ENCODE measurements at places on chromosomes 12 and 14.
A peak's percentile ranks its signal among the peaks of the same experiment; 100 is the strongest.

DNA sequence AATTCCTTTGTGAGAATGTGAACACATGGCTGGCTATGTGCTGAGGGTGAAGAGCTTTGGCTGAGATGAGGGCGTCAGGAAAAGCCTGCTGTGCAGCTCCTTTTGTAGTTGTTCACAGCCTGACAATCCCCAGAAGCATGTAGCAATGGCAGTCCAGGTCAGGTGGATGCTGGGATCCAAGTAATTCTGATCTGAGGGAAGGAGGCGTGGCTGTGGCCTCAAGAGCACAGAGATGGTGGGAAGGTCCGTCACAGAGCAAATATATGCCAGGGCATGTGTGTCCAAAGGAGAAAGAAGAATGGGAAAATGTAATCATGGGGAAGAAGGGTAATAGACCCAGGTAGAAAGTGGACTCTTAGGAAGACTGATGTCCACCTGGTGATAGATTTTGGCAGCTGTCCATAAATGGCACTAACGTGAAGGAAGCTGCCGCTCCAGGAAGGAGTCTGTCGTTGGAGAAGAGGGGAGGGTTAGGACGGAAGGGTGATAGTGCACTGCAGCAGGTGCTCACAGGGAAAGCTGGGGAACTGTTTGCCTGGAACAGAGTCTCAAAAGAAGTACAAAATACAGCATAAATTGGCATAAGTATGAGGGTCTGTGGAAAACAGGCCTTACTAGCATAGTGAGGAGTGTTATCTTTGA is 13.8 kb downstream of the MGST1 start:
- DNase-seq: no peak

DNA sequence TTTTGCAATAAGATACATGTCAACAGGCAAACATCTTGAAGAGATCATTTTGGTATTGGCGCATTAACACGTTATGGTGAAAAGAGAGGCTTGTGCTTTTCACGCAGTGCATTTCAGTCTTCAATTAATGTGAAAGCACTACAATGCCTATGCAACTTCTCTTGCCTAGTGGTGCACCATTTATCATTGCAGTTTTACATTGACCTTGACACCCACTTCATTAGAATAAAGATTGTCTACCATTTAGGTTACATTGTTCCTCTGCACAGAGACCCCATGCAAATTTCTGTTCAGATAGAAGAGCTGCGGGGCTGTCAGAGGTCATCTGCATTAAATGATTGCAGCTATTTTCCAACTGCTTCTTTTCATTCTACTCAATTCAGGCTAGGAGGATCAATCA is 212.2 kb upstream of the NPAS3 start:
- DNase-seq: no peak

DNA sequence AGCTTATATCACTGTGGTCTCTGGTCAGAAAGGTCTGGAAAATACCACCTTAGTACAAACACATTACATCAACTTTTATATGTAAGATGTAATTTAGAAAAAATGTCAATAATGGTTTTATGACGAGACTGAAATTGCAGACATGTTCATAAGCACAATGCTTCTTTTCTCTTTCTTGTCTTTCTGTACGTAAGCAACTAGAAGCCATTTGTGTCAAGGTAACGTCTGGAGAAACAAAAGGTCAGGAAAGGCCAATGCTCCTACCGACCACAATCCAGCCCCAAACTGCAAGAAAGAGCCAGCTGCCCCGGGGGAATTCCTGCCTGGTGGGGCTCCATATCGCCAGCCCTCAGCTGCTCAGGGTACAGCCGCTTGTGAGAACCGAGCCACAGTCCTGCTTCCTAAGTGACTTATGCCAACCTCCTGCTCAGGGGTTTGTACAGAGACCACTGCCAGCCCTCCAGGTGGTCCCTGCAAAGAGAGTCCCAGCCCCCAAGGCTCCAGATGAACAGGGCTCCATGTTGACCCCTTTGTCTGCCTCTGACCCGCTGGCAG is 6.3 kb downstream of the ZNF839 start:
- no peak for DNase-seq

- DNase-seq: no peak
These were observed 178.5 kb downstream of the DAD1 start for GRCh38 chr14:22410497-22410896.

DNA sequence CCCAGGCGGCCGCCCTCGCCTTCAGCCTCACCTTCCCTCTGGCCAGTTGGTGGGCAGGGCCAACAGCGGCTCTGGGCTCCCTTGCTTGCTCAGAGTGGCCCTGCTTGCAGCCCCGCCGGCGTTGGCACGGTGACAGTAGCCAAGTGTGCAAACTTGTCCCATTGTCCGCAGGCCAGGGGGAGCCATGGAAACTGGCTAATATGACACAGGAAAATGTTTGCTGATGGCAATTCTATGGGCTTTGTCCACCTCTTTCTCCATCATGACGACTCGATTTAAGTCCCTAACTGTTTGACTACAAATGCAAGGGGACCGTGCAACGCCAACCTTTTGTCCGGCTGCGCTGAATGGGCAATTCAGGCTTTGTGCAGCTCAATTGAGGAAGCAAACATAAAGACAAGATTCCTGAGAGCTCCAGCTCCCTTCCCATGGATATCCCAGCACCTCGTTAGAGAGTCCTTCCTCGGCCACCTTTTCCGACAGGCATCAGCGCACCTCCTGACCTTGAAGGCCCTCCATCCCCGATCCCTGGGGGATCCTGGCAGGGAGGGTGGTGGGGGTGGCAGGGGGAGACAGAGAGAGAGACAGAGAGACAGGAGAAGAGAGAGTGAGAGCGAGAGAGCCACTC is 785 bp upstream of the FAM181A start:
- no peak for DNase-seq

DNA sequence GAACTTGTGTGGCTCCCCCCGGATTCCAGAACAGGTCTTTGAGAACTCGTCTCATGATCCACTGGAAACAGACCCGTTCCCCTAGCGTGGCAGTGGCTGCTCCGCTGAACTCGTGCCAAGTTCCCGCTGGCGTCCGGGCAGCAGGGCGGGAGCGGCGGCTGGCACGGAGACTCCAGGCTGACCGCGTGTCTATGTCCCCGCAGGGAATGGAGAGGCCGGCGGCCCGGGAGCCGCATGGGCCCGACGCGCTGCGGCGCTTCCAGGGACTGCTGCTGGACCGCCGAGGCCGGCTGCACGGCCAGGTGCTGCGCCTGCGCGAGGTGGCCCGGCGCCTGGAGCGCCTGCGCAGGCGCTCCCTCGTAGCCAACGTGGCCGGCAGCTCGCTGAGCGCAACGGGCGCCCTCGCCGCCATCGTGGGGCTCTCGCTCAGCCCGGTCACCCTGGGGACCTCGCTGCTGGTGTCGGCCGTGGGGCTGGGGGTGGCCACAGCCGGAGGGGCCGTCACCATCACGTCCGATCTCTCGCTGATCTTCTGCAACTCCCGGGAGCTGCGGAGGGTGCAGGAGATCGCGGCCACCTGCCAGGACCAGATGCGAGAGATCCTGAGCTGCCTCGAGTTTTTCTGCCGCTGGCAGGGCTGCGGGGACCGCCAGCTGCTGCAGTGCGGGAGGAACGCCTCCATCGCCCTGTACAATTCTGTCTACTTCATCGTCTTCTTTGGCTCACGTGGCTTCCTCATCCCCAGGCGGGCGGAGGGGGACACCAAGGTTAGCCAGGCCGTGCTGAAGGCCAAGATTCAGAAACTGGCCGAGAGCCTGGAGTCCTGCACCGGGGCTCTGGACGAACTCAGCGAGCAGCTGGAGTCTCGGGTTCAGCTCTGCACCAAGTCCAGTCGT is 1.5 kb downstream of the APOLD1 start:
- peak; percentile 46 for DNase-seq

GRCh38 chr14:34184126-34184525 is 233.3 kb upstream of the EGLN3 start:
- DNase-seq: no peak

DNA sequence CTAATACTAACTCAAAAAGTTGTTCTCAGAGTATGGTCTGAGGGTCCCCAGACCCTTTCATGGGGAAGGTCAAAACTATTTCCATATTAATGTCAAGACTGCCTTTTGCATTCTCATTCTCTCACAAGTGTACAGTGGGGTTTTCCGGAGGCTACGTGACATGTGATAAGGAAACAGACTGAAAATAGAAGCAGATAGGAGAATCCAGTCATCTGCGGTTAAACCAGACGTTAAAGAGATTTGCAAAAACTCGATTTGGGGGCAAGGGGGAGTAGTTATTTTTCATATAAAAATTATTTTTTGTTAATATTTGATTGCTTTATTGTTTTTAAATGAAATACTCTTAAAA is 1.0 kb upstream of the NAP1L1 start:
- peak; percentile 15 for DNase-seq

GRCh38 chr12:116323406-116324386 is 46.2 kb upstream of the MED13L start:
- DNase-seq: no peak

DNA sequence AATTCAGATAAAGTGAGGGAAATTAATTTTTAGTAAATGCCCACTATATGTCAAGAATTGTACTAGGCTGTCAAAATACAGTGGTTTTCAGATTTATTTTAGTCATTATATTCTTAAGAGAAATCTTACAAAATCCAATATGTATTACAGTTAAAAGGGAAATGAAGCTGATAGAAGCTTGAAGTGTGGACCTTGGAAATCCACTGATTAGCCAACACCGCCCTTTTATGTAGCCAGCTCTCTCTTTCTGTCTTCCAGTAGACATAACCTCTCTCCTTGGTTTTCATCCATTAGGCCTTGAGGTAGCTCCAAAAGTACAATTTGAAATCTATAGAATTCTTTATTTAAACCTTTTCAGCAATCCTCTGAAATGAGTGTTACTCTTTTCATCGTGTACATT is 63.2 kb downstream of the USP15 start:
- no peak for DNase-seq

DNA sequence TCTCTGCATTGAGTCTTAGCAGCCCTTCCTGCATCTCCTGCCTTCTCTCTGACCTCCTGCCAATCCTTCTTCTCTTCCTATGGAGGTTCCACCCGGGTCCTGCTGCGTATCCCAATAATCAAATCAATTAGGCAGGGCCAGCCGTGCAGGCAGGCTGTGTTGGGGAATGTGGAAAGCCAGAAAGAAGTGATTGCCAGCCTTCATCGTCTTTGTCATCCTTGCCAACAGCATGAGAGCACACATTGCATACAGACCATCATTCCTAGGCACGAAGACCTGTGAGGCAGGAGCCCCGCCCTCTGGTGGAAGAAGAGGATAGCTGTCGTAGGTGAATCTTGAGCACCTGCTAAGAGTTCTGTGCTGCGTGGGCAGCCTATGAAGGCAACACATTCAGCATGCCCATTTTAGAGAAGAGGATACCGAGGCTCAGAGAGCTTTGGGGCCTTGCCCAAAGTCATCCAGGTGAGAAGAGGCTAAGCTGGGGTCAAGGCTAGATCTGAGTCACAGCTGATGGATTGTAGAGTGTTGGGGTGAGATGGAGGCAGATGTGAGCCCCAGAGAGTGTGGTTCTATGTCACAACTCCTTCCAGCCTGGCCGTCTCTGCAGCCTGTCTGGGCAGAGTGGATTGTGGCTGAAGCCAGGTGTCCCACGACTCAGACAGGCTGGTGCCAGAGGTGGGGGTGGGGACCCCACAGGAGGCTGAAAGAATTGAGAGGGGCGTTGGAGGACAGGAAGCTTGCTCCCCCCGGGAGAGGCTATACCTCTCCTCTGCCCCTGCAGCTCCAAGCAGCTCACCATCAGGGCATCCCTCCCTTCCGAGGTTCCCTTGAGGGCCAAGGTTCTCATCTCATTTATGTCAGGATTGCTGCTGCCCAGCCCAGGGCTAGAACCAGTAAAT is 12.7 kb downstream of the C14orf132 start:
- DNase-seq: no peak

GRCh38 chr12:8668441-8668840 is 5.8 kb upstream of the MFAP5 start:
- DNase-seq: no peak

DNA sequence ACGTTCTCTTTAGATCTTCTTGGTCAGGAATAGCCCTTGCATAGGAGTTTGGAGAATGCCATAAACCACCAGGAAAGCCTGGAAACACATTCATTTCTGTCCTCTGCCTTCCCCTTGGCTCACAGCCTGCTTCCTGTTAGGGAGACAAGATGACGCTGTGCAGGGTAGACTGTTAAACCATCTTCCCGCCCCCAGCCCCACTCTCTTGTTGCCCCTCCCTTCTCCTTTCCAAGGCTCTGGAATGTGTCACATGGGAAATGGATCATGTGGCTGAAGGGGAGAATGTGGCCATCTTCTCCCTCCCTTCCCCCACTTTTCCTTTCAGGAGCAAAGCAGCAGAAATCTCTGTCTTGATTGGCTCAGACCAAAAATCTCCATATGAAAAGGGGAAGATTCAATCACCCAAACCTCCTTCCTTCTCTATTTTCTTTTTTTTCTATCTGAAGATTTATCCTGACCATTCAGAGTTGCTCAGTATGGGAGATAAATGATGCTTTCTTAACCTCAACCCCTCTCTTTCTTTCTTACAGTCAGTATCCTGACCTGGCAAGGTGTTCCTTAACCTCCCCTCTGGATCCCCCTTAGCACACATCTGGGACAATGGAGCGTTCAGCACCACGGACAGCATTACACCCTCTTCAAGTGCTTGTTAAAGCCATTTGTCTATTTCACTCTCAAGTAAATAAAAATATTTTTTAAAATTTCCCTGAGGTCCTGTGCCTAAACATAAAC is 11.4 kb downstream of the GPR19 start:
- DNase-seq: no peak

GRCh38 chr12:49998453-49998852 is 25.7 kb downstream of the AQP6 start:
- DNase-seq: no peak

GRCh38 chr14:90405755-90406154 is 8.9 kb downstream of the CALM1 start:
- DNase-seq: no peak

DNA sequence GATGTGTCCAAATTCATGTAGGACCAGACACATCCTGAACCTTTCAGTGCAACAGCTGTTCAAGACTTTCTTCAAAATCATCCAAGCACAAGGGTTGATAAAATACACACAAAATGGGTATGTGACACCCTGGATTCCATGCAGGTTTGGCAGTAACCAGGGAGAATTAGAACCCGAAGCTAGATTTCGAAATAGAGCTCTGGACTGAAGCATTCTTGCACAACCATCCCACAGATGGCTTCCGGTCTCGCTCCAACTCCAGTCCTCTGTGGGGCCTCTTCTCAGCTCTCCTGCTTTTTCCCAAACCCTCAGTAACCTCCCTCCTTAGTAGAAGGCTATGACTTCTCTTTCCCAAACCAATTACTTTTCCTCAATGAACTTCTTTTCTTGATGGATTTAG is 171.3 kb downstream of the TTC7B start:
- no peak for DNase-seq

GRCh38 chr12:132289356-132290202 is 39.8 kb downstream of the GALNT9 start:
- no peak for DNase-seq

- DNase-seq: peak; percentile 2
These were observed 505 bp upstream of the HEBP1 start for GRCh38 chr12:13000616-13000924.

GRCh38 chr14:31068235-31068634 is 42.1 kb upstream of the STRN3 start:
- no peak for DNase-seq

DNA sequence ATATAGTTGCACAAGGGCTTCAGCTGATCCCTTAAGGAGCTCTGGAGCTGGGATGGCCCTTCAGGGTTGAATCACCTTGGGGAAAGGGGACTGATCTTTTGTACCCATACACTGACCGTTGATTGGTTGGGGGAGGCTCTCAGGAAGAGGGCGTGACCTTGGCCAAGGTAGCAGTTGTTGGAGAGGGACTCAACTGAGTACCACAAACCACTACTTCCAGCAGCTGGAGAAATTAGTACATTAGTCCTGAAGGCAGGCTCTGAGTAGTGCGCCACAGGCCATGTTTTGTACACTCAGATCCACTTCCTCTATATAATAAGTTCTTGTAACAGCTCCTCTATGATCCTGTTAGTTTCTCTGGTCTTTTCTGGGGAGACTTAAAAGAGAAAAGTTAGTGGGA is 317.6 kb downstream of the CCDC91 start:
- no peak for DNase-seq
